Amygdala (tissue), 56 donors: ENCODE measurements at places on chromosomes 12 and 14.

DNA sequence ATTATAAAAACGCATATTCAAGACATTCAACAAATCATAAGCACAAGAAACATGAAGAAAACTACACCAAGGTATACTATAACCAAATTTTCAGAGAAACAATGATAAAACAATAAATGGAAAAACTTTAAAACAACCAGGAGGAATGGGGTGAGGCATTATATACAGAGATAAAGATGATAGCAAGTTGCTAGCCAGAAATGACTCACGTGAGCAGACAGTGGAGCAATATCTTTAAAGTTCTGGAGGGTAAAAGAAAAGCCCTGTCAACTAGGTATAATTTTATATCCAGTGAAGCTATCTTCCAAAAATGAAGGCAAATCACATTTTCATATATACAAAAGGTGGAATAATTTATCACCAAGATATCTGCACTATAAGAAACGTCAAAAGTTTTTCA lies 97.8 kb upstream of the PCED1B start:
- DNase-seq: no peak

GRCh38 chr14:105062048-105062433 lies 3.2 kb downstream of the GPR132 start:
- no peak for DNase-seq

DNA sequence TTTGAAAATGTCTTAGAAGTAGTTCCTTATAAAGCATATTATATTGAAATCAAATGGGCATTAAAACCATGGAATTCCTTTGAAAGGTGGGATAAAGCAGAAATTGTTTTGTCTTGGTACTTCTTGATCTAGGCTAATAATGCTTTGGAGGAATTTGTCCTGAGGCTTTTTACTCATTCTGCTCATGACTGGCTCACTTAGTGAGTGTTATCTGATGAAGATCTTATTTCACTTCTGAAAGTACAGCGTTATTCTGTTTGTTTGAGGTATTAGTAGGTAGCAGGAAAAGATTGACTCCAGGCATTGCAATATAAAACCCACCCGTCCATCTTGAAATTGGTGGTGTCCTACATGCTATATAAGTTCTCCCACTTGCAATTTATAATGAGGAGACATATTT lies 5.5 kb downstream of the C12orf71 start:
- no peak for DNase-seq

DNA sequence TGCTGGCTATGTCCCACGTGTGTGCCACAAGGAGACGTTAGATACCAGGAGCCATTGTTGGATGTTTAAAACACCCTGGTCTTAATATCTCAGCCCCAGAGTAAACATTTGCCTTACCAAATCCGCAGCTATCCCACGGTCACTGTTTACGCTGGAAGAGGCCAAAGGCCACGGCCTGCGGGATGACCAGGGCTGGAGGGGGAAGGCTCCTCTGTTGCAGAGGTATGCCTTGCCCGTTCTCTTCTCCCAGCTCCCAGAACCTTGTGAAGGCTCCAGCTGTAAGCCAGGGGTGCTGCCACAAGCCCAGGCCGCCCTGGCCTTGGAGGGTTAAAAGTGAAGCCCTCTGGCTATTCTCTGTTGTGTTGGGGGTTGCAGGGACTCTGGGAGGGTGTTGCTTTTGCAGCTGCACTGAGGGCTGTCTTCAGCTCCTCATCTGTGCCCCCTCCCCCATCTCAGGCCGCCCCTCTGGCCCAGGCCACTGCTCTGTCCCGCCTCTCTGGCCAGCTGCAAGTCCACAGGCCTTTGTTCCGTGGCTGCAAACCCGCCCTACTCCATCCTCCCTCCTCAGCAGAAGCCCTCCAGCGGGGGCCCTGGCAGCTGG lies 2.5 kb downstream of the PLEKHG3 start:
- peak; percentile 91 for DNase-seq

- no peak for DNase-seq
Measured at GRCh38 chr12:21638054-21638891, 19.4 kb downstream of the LDHB start.

GRCh38 chr14:92203116-92203515 lies 81.3 kb downstream of the CPSF2 start:
- no peak for DNase-seq

- DNase-seq: no peak
Measured at GRCh38 chr12:87317302-87317701, 711.9 kb downstream of the C12orf50 start.

- no peak for DNase-seq
Measured at GRCh38 chr12:74619884-74620283, 82.2 kb downstream of the ATXN7L3B start.

DNA sequence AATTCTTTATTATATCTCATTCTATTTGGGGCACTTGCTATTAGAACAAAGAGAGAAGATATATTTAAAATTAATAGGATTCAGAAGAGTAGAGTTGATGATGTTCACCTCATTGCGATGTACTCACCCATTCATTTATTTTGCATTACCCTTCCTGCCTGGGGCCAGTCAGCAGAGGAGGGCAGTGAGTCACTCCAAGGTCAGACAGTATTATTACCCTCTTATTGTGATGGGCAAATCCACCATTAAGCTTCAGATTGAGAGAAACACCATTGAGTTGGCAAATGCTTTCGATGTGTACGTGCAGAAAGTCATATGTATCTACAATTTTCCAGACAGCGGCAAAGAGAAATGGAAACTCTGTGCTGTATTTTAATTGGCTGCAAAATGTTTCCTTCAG lies 134.2 kb downstream of the BICD1 start:
- DNase-seq: no peak

DNA sequence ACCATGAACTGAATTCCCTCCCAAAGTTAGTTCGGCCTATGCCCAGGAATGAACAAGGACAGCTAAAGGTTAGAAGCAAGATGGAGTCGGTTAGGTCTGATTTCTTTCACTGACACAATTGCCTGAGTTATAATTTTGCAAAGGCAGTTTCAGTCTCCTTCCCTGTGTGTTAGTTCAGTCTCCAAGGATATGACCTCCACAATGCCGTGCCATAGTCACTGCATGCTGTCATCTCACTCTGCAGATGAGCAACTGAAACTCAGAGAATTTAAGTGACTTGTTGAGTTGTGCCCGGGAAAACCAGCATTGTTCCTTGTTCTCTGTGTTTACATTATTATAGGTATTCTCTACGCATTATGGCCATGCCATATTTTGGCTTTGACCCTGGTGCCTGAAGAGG lies 10.1 kb upstream of the SERPINA1 start:
- no peak for DNase-seq

GRCh38 chr12:42935756-42936155 lies 346.2 kb upstream of the PRICKLE1 start:
- DNase-seq: no peak

- no peak for DNase-seq
Measured at GRCh38 chr14:100405760-100406455, 82.8 kb downstream of the SLC25A47 start.

GRCh38 chr12:8590842-8591545 lies 21.7 kb downstream of the AICDA start:
- no peak for DNase-seq

DNA sequence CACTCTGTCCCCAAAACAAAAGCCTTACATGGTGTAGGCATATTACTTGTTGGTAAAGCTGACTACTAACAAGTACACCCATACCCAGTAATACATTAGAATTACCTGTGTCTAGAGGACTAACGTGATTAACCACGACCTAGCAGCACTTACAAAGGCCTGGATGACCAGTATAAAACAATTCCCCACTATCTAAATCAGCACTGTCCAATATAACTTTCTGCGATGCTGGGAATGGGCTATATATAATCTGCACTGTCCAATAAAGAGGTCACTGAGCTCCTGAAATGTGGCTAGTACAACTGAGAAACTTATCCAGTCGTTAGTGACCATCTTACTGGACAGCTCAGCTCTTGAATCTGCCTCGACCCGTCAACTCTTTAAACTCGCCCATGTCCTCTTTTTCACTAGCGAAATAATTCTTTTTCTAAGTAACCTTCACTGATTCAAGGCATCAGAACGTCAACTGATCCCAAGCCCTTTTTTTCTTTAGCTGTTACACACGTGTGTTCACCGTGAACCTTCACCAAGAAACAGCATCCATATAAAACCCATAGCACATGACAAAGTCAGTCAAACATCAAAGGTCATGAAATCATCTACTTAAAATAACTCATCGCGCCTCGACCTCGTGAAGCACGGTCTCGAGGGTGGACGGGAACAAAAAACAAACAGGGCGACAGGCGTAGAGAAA lies 905 bp upstream of the CIPC start:
- no peak for DNase-seq
